ENCODE measurements at places on chromosomes 11 and 22.

- DNase-seq: no peak
These were observed 87.4 kb downstream of the BRD1 start for GRCh38 chr22:49740242-49740641.

GRCh38 chr11:133065847-133066485 lies 466.3 kb downstream of the OPCML start:
- DNase-seq: no peak

- no peak for DNase-seq
These were observed 286.2 kb downstream of the C11orf87 start for GRCh38 chr11:109708184-109708583.

DNA sequence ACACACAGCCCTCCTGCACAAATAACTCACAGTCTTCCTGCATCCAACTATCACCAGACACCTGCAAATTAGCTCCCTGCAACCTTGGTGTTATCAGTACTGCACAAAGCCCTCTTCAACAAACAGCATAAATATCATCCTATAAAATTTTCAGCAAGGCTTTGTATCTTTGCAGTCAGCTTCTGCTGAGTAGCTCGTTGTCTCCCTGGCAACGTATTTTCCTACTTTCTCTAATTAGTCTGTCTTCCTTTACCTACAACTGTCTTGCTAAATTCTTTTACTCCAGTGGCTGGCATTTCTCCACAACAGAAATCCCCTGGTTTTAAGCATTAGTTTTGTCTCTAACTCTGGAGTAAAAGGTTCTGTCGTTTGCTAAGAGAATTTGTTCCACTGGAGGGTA lies 3.9 kb downstream of the OR8D4 start:
- no peak for DNase-seq

DNA sequence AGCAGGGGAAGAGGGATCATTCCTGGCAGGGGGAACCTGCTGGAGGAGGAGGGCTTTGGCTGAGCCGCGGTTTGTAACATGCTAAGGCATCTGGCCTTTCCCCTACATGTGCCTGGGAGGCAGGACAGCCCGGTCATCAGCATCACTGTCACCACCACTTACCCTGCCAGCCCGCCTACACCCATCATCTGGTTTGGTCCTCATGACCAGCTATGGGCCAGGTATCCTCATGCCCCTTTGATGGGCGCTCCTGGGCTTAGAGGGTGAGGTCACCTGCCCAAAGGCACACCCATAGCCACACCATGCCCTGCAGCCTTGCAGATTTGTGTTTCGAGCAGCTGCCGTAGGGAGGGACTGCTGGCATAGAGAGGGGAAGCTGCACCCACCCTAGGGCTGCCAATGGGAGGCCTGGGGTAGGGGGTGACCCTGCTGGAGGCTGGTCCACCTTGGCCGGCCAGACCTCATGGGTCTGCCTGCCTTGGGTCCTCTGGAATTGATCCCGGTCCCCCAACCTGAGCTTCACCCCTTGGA lies 2.6 kb downstream of the MRGPRF start:
- peak; percentile 15 for DNase-seq

DNA sequence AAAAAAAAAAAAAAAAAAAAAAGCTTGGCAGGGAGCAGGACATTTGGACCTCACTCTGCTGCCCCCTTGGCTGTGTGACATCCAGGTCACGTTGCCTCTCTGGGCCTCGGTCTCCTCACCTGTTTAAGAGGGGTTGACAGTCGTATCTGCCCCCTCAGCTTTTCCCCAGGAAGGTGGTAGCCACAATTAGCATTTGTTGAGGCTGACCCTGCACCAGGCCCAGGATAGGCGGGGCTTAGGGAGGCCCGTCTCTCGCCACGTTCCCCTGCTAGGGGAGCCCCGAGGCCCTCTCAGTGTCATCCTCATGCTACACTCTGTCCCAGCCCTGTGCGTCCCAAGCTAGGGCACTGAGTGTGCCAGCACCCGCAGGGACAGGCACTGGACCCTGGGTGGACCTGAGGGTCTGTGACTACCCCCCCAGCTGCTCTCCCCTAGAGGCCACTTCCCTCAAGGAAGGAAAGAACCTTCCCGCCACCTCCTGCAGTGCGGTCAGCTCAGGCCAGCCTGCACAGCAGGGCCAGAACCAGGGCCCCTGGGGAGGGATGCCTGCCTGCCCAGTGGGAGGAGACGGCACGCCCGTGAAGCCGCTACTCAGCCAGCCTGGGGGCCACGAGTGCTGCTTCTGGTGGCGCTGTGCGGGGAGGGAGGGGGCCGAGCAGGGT lies 38.5 kb upstream of the PPARA start:
- DNase-seq: no peak

DNA sequence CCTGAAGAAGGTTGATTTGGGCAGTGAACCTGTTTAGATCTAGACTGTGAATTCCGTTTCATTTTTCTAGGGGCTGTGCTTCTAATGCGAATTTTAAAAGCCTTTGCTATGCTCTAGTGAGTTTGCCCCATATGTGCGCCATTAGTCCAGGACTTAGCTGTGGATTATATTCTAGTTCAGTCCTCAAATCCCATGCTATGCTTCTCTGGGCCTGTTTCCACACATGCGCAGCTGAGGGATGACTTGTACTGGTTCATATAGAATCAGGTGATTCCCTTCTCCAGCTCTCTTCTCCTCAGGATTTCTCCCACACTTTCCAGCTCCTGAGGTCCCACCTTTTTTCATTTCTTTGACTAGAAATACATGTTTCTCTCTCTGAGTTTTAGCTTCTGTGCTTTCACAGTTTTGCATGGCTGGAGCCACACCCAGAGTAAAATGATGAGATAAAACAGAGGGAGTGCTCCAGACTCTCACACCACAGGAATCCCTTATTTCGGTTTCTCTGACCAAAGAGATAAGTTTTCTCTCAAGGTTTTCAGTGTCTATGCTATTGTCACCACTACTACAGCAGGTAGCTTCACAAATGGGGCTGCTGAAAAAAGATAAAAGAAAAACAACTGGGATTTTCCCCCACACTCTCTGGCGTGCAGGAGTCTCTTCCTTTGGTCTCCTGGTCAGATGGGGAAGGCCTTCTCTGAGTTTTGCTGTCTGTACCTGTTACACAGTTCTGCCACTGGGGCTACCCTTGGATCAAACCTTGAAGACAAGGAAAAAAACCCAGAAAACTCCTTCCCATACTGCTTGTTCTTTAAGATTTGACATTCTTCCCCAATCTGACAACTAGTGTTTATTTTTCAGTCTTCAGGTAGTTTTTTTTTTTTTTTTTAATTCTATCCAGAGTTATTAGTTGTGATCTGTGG lies 96.2 kb upstream of the TEAD1 start:
- DNase-seq: peak; percentile 44

DNA sequence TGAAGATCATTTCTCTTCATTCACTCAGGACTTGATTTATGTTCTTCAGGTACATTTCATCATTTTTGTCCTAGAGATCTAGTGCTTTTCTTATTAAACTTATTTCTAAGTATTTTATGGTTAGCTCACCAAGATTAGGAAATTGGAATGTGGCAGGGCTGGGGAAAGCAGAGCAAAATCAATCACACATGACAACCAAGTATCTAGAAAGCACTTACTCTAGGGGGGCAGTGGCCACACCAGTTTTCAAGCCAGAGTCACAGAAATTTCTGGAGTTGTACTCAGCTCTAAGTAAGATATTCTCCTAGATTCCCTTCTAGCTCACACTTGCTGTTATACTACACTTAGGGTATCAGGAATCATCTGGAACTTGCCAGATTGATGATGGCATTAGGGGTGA lies 33.3 kb upstream of the MYEOV start:
- DNase-seq: no peak

DNA sequence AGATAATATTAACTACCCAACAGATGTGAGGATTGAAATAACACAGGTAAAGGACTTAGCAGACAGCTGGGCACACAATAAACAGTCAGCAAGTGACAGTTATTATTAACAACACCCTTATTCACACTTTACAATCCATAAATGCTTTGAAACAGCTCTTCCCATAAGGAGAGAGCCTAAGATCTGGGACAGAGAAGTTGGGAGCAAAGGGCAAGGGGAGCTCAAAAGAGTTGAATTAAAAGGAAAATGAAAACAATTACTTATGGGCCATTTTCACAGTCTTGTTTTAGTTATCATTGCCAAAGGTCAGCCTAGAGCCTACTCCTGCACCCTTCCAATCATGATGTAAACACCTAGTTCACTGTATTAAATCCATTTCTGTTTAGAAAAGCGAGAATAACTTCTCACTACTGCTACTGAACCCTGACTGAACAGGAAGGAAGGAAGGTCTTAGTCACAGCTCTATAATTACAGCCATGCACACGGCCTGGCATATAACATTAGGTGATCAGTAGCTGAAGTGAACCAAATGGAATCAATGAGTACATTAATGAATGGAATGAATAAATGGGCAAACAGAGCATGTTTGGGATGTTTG lies 111.3 kb downstream of the PLEKHA7 start:
- peak; percentile 51 for DNase-seq

DNA sequence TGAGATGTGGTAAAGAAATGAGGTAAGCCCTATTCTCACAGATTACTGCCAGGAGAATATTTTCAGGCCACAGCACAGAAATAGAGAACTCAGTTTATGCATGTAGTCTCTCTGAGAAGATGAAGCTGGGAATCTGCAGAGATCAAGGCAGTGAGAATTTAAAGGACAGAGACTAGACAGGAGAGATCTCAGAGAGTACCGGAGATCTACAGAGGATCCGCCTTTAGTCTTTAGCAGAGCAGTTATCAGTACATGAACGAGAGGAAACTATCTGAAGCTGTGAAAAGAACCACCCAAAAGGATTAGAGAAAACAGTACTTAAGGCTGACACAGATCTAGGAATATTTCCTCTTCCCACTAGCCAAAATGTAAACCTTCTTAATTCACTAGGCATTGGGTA lies 101.5 kb downstream of the DLG2 start:
- no peak for DNase-seq

DNA sequence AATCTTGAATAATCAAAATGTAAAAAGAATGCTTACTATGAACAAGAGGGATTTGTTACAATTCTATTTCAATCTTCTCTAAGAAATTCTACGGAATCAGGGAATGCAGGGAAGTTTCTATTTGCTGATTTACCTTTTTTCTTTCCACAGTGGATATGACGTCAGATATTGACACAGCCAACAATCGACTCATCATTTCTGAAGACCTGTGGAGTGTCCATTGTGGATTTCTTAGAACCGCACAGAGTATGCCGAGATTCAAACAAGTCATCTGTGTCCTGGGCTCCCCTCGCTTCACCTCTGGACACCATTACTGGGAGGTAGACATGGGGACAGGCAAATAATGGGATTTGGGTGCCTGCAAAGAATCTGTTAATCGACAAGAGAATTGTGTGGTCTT lies 4.1 kb upstream of the RFPL1 start:
- DNase-seq: no peak

DNA sequence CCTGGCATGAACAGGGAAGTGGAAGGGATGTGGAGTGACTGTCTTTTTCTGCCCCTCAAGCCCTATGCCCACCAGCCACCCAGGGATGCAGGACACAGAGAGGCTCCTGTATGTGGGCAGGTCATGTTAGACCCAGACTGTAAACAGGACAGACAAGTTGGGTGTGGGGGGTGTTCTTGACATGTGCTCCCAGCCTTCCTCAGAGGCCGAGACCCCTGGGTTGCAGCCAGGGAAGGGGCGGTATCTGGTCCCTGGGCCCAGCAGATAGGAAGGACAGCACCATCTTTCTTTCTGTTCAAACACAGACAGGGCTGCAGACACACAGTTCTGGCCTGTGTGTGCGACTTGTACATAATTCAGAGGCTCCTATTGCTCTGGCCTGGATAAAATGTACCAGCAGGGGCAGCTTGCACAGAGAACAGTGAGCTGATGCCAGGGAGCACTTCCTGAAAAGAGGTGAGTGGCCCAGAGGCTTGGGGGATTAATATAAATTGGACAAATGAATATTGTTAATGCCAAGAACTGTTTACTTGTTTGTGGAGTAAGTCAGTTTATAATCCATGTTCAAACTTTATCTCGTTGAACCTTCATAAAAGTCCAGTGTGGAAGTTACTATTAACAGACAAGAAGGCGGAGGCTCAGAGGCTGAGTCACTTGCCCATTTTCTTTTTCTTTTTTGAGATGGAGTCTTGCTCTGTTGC lies 16.6 kb downstream of the GDPD5 start:
- no peak for DNase-seq
